COR-L47 (cell line): ENCODE measurements at places on chromosomes 1 and 21.

DNA sequence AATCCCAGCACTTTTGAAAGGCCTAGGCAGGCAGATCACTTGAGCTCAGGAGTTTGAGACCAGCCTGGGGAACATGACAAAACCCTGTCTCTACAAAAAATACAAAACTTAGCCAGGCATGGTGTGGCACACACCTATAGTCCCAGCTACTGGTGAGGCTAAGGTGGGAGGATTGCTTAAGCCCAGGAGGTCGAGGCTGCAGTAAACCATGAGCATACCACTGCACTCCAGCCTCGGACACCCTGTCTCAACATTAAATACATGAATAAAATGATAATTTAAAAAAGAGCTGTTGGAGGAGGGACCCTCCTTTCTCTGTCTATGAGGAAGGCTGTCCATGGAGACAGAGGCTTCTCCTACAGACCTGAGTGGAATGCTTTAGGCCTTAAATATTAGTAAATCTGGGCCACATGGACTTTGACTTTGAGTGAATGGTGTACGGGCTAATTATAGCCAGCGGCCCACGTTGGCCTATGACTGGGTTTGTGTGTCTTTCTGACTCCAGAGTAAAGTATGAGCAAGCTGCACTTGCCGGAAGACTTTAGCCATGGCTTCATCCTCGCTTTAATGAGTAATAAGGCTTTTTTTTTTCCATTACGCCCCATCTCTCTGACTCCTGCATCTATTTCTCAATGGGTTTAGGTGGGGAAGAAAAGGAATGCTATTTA is 21.3 kb downstream of the RAB3B start:
- DNase-seq = no peak

- no peak for DNase-seq
Observed at GRCh38 chr1:51063121-51063520, 38.9 kb upstream of the C1orf185 start.

- DNase-seq = no peak
Observed at GRCh38 chr1:246199086-246199645, 307.9 kb downstream of the SMYD3 start.

DNA sequence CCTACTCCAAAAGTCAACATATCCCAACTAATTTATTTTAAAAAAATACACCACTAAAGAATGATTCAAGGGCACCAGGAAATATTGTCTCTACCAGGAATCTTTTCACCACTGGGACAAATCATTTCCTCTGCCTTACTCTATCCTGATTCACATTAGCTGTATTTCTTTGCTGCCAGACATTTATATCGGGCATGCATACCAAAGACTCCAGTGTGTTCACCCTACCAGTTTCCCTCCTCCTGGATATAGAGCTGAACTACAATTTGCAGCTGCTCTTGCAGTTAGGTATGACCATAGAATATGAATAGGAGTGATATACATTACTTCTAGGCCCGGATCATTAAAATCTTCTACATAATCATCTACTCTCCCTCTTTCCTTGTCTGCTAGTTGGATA is 7.6 kb downstream of the KCNJ6 start:
- DNase-seq = no peak

GRCh38 chr1:208329300-208329699 is 85.1 kb upstream of the PLXNA2 start:
- DNase-seq = no peak

DNA sequence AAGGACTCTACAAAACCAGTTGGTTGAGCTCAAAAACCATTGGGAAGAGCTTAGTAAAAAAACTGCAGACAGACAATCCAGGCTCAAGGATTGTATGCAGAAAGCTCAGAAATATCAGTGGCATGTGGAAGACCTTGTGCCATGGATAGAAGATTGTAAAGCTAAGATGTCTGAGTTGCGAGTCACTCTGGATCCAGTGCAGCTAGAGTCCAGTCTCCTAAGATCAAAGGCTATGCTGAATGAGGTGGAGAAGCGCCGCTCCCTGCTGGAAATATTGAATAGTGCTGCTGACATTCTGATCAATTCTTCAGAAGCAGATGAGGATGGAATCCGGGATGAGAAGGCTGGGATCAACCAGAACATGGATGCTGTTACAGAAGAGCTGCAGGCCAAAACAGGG is 104.0 kb upstream of the BMP8A start:
- no peak for DNase-seq

- DNase-seq = no peak
Observed at GRCh38 chr1:227758366-227758765, 23.1 kb downstream of the SNAP47 start.

GRCh38 chr1:45913731-45914501 is 110.5 kb downstream of the MAST2 start:
- DNase-seq = no peak

DNA sequence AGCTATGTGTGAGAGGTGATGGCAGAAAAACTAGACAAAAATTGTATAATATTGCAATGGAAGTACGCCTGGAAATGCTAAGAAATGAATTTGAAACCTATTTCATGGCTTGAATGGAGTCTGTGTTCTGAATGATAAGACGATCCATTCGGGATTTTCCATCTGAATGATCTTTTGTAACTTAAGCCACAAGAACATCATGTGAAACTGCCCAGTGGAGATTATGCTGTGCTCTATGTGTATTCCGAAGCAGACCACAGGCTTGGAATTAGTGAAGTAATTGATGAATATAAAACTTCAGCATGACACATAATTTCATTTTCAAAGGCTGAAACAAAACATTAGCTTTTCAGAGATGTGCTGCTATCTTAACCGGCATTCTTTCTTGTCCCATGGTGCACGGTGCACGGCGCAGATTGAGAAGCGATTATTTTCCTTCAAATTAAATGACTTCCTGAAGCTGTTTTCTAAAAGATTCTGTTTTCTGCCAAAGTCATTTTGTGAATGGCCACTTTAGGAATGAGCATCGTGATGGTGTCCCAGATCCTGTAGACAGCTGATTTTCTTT is 652.9 kb downstream of the PLA2G4A start:
- DNase-seq = no peak

DNA sequence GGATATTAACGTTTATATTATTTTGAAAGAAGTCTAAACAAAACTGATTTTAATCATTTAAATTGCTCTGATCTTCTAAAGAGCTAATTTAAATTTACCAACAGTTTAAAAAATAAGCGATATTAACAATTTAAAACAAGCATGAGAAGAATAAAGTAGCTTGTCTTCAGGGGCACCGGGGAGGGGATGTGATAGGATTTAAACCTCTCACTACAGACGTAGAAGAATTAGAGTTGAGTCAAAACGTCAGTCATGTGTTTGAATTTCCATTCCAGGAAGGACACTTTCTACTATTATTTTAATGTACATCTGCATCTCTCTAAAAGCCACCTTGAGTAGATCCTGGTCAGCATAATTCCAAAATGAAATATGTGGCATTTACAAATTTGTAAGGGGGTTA is 58.2 kb upstream of the TPTE start:
- DNase-seq = no peak

DNA sequence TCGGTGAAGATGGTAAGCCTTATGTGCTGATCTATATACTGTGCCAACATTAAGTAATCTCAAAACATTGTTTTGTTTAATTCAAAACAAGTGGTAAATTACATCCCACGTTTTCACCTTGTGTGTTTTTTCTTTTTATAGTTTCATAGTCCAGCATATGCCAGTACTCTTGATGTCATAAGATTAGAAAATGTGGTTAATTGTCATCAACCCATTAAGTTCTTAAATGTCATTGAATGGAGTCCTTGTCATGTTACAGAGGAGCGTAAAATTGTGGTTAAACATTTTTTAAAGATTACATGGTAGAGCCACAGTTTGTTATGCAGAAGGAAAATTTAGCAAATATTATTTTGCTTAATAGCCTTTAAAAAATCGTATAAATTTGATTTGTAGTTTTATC is 93.1 kb downstream of the FNBP1L start:
- no peak for DNase-seq

DNA sequence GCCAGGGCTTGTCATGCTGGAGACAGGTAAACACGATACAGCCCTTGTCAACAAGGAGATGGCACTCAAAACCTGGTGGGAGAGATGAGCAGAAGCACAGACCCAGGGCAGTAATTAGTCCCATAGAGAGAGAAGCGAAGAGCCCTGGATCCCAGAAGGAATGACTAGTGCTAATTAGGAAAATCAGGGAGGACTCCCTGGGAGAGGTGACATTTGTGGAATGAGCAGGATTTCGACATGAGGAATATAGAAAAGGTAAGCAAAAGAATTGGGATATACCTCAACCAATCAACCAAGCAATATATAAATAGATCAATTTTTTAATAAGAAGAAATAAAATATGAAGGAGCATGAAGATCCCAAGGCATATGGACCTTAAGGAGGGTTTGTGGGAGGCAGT is 98.5 kb upstream of the GJB5 start:
- no peak for DNase-seq
